ENCODE measurements at places on chromosomes 6 and 20.

GRCh38 chr6:10595731-10596664 is 74.8 kb downstream of the GCNT2 start:
- no peak for DNase-seq

- DNase-seq, result no peak
Measured at GRCh38 chr6:41748102-41748477, 893 bp upstream of the PGC start.

DNA sequence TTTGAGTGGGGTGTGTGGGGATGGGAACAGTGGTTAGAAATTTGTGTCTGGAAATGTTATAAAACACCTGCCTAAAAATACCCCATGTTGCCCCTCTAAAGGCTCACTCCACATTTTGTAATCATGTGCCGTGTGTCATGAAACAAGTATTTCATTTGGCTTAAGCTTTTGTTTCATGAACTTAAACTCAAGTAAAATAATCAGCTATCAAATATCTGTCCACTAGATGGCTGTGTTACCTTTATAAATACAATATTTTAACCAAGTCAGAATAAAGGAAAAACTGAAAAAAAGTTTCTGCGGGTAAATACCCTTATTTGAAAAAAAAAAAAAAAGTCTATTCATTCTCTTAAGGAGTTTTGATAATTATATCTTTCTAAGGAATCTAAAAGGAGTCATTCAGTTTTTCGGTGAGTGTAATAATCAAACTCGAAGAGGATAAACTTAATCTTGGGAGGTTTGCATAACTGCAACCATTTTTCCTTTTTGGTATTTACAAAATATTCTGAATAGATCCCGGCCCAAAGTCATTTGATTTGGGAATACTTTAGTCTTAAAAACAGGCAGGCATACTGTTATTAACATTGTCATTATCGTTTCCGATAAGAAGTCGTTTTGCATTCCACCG is 29.9 kb upstream of the MTRF1L start:
- peak; percentile 20 for DNase-seq

- DNase-seq, result peak; percentile 7
Measured at GRCh38 chr6:139679516-139680179, 305.2 kb upstream of the CITED2 start.

GRCh38 chr6:99334526-99335127 is 14.8 kb downstream of the FAXC start:
- DNase-seq, result no peak

GRCh38 chr6:45163952-45164766 is 164.0 kb upstream of the RUNX2 start:
- DNase-seq, result no peak

- DNase-seq, result no peak
Measured at GRCh38 chr6:122804962-122805485, 16.0 kb downstream of the SMPDL3A start.

GRCh38 chr6:32116674-32117073 is 7.5 kb upstream of the TNXB start:
- no peak for DNase-seq

All from muscle of arm (tissue), 14 donors.